ENCODE measurements at places on chromosomes 5 and 9. TPM values are rescaled to one million over a fixed set of nuclear protein-coding genes. Genes with fewer than 3 reads are reported as not detected.
A peak's percentile ranks its signal among the peaks of the same experiment; 100 is the strongest.

The TXN gene
- 302 TPM for total RNA-seq

DNA sequence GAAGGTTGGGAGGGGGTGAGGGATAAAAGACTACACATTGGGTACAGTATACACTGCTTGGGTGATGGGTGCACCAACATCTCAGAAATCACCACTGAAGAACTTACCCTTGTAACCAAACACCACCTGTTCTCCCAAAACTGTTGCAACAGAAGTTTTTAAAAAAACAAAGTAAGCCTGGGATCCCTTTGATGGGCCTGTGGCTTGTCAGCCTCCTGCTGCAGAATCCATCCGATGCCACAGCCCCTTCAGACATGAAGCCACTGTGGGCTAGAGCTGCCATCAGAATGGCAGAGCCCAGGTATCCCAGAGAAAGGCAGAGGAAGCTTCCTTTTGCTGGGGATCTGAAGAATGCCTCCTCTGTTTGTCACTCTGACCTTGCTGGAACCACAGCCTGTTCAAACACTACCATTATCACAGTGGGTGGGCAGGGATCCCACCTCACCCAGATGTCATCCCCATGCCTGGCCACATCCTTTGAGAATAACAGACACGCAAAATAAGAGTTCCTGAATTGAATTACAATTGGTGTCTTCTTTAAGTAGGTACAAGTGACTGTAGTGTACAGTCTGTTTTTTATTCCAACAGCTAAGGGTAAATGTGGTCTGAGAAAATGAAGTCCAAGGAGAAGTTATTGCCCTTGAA lies 78.1 kb upstream of the DIRAS2 start:
- no peak for DNase-seq
- no peaks in the 10 kb centered on the region for H3K27me3 ChIP-seq
- no peaks in the 10 kb centered on the region for H3K36me3 ChIP-seq
- no peaks in the 10 kb centered on the region for H3K4me1 ChIP-seq
- no peak overlapping the region for H3K27ac ChIP-seq
- no peak overlapping the region for H3K4me3 ChIP-seq

- H3K36me3 ChIP-seq: no peaks in the 10 kb centered on the region
- H3K4me1 ChIP-seq: no peaks in the 10 kb centered on the region
- no peak overlapping the region for H3K4me3 ChIP-seq
- DNase-seq: peak; percentile 13
- no peak overlapping the region for H3K27ac ChIP-seq
- no peaks in the 10 kb centered on the region for H3K27me3 ChIP-seq
These were observed 222.4 kb upstream of the PANK3 start for GRCh38 chr5:168801567-168801966.

GRCh38 chr9:123164285-123164684 lies 104.1 kb downstream of the STRBP start:
- no peak overlapping the region for H3K4me3 ChIP-seq
- DNase-seq: no peak
- H3K4me1 ChIP-seq: no peaks in the 10 kb centered on the region

DNA sequence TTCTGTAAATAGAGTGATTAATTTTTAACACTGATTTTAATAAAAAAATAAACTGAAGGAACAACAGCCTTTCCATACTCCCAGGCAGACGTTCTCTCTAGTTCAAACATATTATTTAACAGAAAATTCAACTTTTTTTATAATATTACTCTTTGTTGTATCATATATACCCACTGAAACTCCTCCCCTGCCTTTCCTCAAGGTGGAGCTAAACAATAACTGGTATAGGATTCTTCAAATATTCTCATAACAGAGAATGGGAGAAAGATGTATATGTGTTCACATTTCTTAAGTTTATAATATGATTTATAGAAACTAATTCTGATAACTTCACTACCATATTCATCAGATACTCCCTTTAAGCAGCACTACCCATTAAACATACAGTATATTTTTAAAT lies 83.4 kb downstream of the CYLC2 start:
- H3K36me3 ChIP-seq: no peaks in the 10 kb centered on the region
- H3K4me1 ChIP-seq: no peaks in the 10 kb centered on the region
- no peak overlapping the region for H3K4me3 ChIP-seq
- no peak overlapping the region for H3K27ac ChIP-seq
- no peaks in the 10 kb centered on the region for H3K27me3 ChIP-seq

- H3K4me3 ChIP-seq: no peak overlapping the region
- no peak overlapping the region for H3K27ac ChIP-seq
- no peaks in the 10 kb centered on the region for H3K4me1 ChIP-seq
- DNase-seq: no peak
- H3K27me3 ChIP-seq: no peaks in the 10 kb centered on the region
- no peaks in the 10 kb centered on the region for H3K36me3 ChIP-seq
These were observed 128.2 kb upstream of the VCAN start for GRCh38 chr5:83343299-83343698.

DNA sequence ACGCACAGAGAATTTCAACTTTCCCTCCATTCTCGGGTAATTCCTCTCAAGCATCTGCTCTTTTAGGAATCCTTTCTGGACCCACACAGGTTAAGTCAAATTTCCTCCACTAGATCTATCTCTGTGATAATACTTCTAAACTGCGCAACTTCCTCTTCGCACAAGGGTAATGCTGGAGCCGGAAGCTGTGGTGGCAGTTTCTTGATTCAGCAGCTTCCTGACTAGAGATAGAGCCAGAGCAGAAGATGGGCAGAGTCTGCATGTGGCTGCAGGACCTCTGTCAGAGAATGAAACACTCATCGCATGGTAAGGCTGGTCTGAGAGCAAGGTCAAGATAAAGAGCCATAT lies 11.1 kb upstream of the CDC42SE2 start:
- no peaks in the 10 kb centered on the region for H3K36me3 ChIP-seq
- H3K4me1 ChIP-seq: no peaks in the 10 kb centered on the region
- H3K4me3 ChIP-seq: no peak overlapping the region
- H3K27ac ChIP-seq: no peak overlapping the region
- no peaks in the 10 kb centered on the region for H3K27me3 ChIP-seq

DNA sequence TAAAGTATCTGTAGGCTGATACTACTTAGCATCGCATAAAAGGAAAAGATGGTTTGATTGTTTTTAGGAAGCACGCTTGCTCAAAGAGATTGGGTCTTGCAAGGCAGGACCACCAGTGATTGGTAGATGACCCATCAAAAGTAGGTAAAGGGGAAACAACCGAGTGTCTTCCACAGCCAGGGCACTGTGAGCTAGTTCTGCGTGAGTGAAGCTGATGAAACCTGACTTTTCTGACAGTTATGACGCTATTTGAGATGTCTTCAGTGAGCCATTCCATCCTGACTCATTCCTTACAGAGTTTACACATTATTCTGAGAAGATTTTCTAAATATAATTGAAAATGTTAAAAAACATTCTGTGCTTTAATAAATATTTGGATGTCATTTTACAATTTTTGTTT lies 49.7 kb downstream of the BASP1 start:
- no peak overlapping the region for H3K27ac ChIP-seq
- no peak for DNase-seq
- H3K4me1 ChIP-seq: no peaks in the 10 kb centered on the region
- no peaks in the 10 kb centered on the region for H3K27me3 ChIP-seq
- no peak overlapping the region for H3K4me3 ChIP-seq
- peaks cover 17% of the 10 kb centered on the region for H3K36me3 ChIP-seq

GRCh38 chr5:116834796-116835515 lies 260.3 kb upstream of the SEMA6A start:
- H3K27me3 ChIP-seq: no peaks in the 10 kb centered on the region
- no peaks in the 10 kb centered on the region for H3K36me3 ChIP-seq
- H3K27ac ChIP-seq: no peak overlapping the region
- H3K4me3 ChIP-seq: no peak overlapping the region
- no peaks in the 10 kb centered on the region for H3K4me1 ChIP-seq

DNA sequence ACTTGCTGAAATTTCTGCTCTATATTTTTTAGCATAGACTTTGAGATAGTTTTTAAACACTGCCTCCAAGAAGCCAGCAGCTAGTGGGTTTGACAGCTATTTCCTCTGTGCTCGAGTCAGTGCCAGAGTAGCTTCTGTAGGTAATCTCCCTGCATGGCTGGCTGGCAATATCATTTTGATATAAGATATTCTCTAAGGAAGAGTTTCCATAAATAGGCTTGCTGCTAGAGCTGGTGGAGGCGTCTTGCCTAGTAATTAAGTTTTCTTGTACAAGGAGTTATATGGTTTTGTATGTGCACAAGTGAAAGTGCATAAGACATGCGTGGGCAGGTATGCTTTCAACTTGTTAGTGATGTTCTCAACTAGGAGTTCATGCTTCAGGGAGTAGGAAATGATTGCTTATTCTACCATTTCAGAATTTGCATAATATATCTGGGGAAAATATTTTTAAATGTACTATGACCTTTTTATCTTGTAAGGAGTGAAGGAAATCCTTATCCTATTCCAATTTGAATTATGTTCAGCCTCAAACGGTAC lies 74.1 kb upstream of the CCL21 start:
- peaks cover 19% of the 10 kb centered on the region for H3K27me3 ChIP-seq
- H3K27ac ChIP-seq: no peak overlapping the region
- H3K36me3 ChIP-seq: no peaks in the 10 kb centered on the region

GRCh38 chr5:30050056-30050815 lies 1143.2 kb upstream of the CDH6 start:
- no peaks in the 10 kb centered on the region for H3K36me3 ChIP-seq
- H3K27ac ChIP-seq: peak overlapping the region; percentile 37
- no peaks in the 10 kb centered on the region for H3K4me1 ChIP-seq
- H3K4me3 ChIP-seq: no peak overlapping the region
- DNase-seq: peak; percentile 42

GRCh38 chr5:5419291-5420210 lies 2.9 kb upstream of the ICE1 start:
- no peaks in the 10 kb centered on the region for H3K27me3 ChIP-seq

GRCh38 chr9:108831496-108832178 lies 24.1 kb downstream of the ACTL7B start:
- H3K27ac ChIP-seq: no peak overlapping the region
- no peaks in the 10 kb centered on the region for H3K27me3 ChIP-seq
- no peak overlapping the region for H3K4me3 ChIP-seq
- DNase-seq: no peak

The KYAT1 gene
- total RNA-seq: 10.1 TPM

- H3K27me3 ChIP-seq: peaks cover 3% of the 10 kb centered on the region
- no peaks in the 10 kb centered on the region for H3K36me3 ChIP-seq
- H3K4me3 ChIP-seq: no peak overlapping the region
These were observed 182.0 kb downstream of the EBF1 start for GRCh38 chr5:158917731-158918130.

GRCh38 chr9:116157436-116158138 lies 4.0 kb downstream of the PAPPA start:
- peak overlapping the region; percentile 57 for H3K27ac ChIP-seq
- peak overlapping the region; percentile 44 for H3K4me3 ChIP-seq
- peaks cover 23% of the 10 kb centered on the region for H3K4me1 ChIP-seq
- peaks cover 5% of the 10 kb centered on the region for H3K27me3 ChIP-seq
- no peak for DNase-seq
- H3K36me3 ChIP-seq: peaks cover 3% of the 10 kb centered on the region

DNA sequence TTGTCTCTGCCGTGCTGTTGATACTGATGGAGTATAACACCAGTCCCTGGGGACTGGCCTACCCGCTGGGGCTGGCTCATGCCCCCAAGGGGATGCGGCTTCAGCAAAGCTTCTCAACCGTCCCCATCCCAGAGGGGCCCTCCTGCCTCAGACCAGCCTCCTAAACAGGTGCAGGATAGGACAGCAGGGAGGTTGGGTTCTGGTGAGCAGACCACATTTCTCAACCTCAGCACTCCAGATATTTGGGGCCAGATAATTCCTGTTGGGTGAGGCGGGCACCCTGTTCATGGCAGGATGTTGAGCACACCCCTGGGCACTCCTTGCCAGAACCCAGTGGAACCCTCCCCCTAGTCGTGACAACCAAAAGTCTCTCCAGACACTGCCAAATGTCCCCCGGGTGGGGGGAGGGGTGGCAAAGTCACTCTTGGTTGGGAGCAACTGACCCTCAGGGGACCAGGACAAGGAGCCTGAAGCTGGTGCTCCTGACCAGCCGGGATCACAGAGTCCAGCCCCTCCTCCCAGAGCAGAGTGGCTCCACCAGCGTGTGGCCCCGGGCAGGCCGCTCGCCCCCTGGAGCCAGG lies 107.8 kb downstream of the ZNF354C start:
- H3K27ac ChIP-seq: no peak overlapping the region
- no peak overlapping the region for H3K4me3 ChIP-seq
- no peaks in the 10 kb centered on the region for H3K36me3 ChIP-seq
- no peaks in the 10 kb centered on the region for H3K27me3 ChIP-seq
- DNase-seq: no peak

The SLC46A2 gene
- not detected for total RNA-seq

The ERAP2 gene
- total RNA-seq: 2.5 TPM

GRCh38 chr9:130313103-130313858 lies 47.7 kb downstream of the HMCN2 start:
- DNase-seq: no peak
- no peaks in the 10 kb centered on the region for H3K36me3 ChIP-seq
- no peak overlapping the region for H3K4me3 ChIP-seq
- H3K27me3 ChIP-seq: peaks cover 19% of the 10 kb centered on the region

GRCh38 chr5:135452321-135453030 lies at the start of gene TIFAB:
TSS of gene TIFAB (minus strand) at chr5:135452351. CDS start at chr5:135449939, 2,412 bp downstream.
- peaks cover 20% of the 10 kb centered on the region for H3K4me1 ChIP-seq
- H3K27me3 ChIP-seq: peaks cover 16% of the 10 kb centered on the region
- H3K27ac ChIP-seq: no peak within 1 kb of the TSS
- no peak for DNase-seq
- no peaks in the 10 kb centered on the region for H3K36me3 ChIP-seq

DNA sequence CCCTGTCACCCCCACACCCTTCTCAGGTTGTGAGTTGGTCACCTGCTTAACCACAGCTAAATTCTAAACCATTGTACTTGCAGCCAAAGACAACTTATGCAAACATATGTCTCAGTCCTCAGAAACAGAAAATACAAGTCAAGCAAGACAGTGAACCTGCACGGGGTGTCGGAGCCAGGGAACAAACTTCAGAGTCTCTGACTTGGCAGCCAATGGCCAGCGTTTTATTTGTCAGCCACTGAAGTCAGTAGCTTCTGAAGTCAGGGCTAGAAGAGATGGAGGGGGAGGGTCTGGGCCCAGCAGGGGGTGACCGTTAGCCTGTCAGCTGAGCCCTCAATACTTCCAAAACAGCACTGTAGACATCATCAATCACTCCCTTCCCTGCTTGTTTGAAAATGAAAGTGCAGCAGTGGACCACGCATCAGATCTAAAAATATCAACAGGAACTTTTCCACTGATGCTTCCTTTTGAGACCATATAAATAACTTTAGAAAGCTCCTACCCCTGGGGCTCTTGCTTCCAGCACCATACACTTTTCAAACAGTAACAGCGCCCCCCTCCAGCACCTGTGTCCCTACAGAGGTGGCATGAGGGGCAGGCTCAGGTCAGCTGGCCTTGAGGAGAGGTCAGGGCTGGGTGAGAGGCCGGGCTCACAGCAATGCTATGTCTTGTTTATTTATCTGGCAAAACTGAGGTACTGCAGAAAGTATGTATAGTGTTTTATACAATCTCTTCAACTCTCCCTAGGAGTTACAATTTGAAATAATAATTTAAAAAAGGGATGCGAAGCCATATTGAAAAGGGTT lies 142.5 kb downstream of the ACER2 start:
- no peak for DNase-seq
- no peaks in the 10 kb centered on the region for H3K4me1 ChIP-seq
- H3K27ac ChIP-seq: no peak overlapping the region
- no peaks in the 10 kb centered on the region for H3K36me3 ChIP-seq
- H3K4me3 ChIP-seq: no peak overlapping the region
- no peaks in the 10 kb centered on the region for H3K27me3 ChIP-seq

The LSM11 gene
- total RNA-seq: 4.4 TPM
